ENCODE measurements at places on chromosomes 16 and 17.

GRCh38 chr17:2266865-2267228 is 36.7 kb downstream of the SMG6 start:
- no peak for DNase-seq

DNA sequence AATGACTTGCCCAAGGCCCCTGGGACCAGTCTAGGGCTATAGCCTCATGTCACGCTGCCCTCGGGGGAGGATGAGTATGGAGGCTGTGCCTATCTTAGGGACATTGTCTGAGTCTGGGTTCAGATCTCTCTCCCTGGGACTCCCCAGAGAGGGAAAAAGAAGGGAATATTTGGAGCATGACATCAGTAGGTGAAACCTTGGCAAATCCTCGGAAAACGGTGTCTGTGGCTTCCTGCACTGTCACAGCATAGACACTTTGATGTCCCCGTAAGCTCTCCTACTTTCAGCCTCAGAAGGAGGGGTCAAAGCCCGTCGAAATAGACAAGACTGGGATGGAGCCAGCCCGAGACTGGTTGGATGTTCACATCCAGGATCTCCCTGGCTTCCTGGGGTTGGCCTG is 11.3 kb downstream of the MEOX1 start:
- DNase-seq: no peak

DNA sequence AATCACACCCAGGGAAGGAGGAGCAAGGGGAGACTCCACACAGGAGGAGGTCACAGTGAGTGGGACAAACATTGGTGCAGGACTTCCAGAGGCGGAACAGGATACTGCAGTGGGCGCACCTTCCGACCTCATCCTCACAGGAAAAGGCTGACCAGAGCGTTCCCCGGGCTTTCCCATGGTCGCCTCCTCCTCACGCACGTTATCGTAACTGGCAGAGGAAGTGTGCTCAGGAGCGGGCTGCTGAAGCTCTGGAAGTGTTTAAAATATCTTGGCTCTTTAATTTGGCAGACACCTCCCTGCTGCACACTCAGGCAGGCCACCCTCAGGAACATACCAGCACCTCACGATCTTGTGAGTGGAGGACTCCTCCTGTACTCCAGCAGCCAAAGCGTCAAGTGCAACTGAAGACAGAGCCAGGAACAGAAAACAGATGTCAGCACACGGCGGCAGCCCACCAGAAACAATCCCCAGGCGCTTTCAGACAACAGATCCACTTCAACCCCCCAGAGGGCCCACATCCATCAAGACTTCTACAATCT is 17.5 kb downstream of the FANCA start:
- no peak for DNase-seq

DNA sequence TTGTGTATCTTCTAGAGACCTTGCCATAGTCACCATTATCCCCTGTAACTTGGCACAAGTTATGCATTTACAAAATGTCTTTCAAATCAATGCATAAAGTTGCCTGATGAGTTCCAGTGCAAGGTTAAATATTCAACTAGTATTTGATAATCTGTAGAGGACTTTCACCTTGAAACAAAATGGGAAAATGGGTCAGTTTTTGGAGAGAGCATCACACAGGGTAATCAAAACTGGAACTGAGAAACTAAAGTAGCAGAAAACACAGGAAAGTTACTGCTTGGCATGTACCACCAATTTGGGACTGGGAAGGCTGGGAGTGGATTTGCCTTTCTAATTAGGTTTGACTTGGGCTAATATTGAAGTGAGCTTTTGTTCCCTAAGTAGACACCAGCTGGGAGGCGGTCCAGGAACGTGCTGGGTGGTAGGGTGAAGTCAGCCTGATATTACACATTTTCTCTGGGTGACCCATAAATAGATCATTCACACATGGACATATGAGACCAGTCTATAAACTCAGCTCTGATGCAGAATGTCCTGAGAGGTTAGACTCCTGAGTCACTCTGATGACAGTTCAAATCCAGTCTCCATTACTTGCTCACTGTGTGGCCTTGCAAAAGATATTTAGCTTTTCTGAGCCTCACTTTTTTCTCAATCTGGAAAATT is 152.3 kb downstream of the PCTP start:
- no peak for DNase-seq

DNA sequence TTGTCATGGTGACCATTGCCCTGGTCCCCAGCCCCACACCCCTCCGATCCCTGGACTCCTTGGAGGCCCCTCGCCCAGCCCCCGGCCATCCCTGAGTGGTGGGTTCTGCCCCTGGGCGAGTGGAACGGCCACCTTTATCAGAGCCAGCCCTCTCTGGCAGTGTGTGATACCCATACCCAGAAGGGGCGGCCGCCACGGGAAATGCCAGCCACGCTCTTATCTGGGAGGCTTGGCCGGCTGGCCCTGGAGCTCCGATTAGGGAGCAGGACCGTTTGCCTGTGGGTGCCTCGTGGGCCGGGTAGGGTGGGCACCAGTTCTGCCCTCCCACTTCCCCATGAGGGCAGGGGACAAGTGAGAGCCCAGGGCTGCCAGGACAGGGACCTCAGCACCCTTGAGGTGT is 58.3 kb upstream of the ZC3H18 start:
- DNase-seq: no peak

DNA sequence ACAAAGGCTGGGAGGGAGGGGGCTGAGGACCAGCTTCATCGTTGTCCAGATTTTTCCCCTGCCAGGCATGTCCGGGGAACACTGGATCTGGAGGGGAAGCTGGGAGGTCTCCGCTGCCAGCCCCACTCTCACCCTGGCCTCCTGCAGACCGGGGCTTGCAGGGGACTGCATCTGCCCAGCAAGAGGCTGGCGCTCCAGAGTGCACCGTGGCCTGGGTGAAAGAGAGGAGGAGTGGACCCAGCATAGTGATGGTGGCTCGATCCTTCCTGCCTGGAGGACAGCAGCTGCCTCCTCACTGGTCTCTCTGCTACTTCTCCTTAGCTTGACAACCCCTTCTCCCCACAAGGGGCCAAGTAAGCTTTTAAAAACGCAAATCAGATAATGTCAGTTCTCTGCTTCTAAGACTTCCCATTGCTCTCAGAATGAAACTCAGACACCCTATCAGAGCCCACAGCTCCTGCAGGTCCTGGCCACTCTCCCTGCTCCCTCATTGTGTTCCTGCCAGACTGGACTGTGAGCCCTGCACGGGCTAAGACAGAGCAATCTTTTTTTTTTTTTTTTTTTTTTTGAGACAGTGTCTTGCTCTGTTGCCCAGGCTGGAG is 15.0 kb downstream of the CPNE2 start:
- DNase-seq: no peak

GRCh38 chr16:3020247-3020603 is at the start of gene TNFRSF12A:
Gene TNFRSF12A, plus strand, starts transcription at chr16:3020368. Its CDS starts 30 bp downstream, at chr16:3020398.
- DNase-seq: no peak

DNA sequence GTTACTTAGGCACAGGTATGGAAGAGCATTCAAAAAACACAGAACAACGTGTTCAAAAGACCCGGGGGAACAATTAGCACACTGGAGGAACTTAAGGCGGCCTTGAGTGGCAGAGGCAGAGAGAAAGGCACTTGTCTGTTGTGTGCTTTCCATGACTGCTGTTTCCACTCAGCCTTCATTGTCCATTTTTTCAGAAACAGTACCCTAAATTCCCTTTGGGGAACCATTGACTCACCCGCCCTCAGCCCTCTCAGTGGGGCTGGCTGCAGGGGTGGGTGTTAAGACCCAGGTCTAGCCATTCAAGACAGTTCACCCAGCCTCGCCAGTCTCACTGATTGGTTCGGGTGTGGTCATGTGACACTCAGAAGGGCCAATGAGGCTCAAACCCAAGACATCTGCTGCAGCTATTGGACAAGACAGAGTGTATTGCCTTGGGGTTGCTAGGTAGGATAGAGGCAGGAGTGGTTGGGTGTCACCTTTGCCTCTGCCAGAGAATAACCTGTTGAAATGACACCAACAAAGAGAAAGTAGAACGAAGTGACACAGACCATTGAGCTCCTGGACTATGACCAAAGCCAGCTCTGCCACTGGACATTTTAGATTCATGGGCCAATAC is 19.6 kb upstream of the CEP20 start:
- DNase-seq: no peak

DNA sequence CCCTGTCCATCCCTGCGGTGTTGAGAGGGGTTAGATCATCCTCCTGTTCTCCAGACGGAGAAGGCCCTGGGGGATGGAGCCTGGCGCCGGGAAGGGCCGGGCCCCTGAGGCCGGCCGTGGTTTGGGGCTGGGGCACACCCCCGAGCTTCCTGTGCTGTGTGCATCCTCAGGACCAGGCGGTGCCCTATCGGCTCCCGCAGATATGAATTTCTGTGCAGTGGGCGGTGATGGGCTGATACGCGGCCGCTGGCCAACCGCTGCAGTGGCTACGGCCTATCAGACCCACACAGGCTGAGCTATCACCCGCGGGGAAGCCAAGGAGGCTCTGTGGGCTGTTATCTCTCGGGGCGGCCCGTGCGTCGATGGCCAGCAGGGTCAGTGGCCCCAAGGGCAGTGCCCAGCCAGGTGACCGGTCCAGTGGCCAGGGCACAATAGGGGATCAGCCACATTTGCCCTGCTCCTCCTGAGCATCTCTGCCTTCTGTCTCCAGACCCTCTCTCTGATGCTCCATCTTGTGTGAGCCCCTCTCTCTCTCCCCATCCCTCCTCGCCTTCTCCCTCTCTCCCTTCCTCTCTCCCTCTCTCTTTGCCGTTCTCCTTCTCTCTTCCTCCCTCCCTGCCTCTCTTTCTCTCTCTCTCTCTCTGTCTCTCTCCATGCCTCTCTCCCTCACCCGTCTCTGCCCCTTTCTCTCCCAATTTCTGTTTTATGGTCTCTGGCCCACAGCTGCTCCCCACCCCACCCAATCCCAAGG is 38.7 kb downstream of the ZFPM1 start:
- DNase-seq: no peak

- no peak for DNase-seq
Measured at GRCh38 chr17:15380446-15380845, 39.0 kb upstream of the TEKT3 start.

DNA sequence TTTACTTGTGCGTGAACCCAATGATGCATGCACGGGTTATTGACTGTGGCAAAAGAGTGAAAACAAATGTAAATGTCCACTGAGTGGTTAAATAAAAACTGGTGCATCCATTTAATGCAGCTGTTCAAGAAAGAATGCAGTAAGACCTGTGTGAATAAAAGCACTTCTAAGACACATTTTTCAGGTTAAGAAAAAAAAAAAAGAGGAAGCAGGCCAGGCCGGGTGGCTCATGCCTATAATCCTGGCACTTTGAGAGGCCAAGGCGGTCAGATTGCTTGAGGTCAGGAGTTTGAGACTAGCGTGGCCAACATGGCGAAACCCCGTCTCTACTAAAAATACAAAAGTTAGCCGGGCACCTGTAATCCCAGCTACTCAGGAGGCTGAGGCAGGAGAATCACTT is 11.8 kb downstream of the CNGB1 start:
- no peak for DNase-seq

DNA sequence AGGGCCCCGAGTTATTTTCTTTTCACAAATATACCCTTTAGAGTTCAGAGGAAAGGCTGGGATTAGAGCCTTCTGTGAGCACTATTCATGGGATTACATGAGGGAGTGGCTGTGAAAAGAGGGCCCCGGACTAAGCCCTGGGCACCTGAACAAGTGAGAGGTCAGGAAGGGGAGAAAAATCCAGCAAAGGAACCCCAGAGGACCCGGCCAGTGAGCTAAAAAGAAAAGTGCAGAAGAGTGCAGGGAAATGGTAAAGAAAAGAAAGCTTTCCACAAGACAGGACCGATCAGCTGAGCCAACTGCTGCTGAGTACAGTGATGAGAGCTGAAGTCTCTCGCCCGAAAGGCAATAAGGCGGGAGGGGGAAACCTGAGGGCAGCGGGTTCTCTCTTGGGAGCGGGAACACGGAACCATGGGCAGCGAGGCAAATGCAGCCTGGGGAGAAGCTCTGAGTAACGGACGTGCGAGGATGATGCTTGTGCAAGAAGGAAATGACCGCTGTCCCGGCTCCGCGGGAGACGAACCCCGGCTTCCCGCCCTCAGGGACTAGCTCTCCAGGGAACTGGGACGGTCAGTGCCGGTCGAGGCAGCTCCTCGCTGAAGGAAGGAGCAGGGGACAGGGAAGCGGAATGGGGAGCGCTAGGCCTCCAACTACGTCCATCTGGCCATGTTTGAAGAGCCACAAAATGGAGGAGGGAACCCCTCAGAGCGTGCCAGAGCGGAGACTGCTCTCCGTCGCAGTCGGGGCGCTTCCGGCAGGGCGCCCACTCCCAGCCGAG is 665 bp upstream of the ALDH3A2 start:
- DNase-seq: peak; percentile 31

GRCh38 chr16:83162791-83163190 is 536.0 kb downstream of the CDH13 start:
- DNase-seq: no peak

DNA sequence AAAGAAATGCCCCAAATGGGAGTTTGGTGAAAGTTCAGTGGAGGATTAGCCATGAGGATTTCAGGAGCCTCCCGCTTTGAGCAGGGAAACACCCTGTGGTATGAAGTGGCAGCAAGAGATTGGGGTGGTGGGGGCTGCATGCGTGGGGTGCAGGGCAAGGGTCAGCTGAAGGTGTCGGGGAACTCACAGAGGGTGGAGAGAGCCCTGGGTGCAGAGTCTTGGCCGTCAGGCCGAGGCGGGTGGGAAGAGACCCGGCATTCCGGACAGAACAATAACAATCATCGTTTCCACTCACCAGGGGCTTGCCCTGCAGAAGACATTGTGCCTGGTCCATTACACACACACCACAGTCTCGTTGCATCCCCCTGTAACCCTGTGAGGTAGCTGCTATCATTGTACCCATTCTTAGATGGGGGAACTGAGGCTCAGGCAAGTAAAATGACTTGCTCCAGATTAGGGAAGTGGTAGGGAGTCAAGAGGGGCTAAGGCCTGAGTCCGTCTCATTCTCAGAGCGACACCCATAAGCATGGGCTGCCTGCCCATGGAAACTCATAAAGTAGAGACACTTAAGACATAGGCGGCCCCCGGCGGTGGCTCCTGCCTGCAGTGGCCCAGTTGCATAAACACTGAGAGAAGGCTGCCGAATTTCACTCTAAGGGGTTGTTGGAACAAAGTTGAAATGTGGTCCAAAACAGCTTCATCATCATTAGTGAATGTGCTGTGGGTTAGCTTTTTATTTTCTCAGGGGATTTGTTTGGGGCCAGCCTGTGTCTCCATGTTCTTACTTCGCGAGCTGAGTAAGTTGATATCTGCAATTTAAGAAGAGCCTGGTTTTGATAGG is 93.3 kb downstream of the CMIP start:
- no peak for DNase-seq

Measured in NCI-H1694 (cell line).